ENCODE measurements at places on chromosomes 2 and 18.

DNA sequence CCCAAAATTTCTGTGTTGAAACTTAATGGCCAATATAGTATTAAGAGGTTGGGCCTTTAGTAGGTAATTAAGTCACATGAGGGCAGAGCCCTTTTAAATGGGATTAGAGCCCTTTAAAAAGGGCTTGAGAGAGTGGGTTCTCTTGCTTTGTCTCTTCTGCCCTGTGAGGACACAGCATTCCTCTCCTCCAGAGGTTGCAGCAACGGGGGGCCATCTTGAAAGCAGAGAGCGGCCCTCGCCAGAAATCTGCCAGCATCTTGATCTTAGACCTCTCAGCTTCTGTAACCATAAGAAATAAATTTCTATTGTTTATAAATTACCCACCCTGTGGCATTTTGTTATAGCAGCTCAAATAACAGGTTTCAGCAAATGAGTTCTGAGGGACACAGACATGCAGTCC is 305.0 kb upstream of the LRP1B start:
- no peak for DNase-seq

GRCh38 chr2:216758256-216759155 is 63.2 kb upstream of the IGFBP5 start:
- no peak for DNase-seq

DNA sequence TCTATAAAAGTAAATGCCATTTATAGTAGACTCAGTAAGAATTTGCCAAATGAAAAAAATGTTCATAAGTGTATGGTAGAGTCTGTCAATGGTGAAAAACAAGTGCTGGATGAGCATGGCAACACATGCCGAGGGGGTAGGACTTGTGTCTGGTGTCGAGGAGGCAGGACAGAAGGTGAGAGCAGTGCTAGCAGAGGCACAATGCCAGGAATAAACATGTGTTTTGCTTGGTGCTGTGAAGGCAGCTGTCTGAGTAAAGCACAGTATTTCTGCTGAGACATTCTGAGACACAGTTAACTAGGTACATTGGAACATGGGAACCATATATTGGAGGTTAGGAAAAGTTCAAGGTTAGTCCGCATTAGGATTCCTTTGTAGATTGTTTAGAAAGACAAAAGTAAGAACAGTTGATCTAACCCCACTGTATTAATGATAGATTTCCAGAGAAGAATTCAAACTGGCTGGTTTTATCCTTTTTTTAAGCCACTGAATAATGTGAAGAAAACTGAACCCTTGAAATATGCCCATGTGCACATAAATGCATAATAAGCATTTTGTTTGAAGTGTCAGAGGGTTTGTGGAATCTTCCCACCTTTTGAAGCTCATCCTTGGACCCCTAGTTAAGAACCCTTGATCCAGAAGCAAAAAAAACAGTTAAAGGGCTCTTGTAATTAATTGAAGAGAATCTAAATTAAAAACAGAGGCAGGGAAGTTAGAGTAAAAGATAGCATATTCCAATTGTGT is 7.1 kb downstream of the RBM45 start:
- DNase-seq = no peak

GRCh38 chr2:203569677-203570316 is 34.7 kb upstream of the RAPH1 start:
- no peak for DNase-seq

- no peak for DNase-seq
Observed at GRCh38 chr2:185484602-185485001, 254.0 kb upstream of the FSIP2 start.

DNA sequence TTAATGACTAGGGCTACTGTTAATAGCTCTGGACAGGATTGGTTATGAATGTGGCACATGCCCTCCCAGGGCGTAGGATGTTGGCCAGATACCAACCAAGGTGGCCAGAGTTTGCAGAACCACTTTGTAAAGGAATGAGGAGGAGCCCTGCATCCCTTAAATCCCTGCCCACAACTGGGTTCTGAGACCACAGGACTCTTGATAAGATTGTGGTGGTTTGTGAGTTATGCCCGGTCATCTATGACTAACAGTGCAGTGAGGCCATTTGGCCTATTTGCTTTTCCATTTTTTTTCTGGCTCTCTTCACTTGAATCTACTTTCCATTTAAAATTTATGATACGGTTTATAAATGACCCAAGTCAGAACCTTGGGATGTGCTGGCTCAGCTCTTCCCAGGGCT is 294.5 kb downstream of the PRKCE start:
- no peak for DNase-seq

- no peak for DNase-seq
Observed at GRCh38 chr2:96860065-96861029, 2.5 kb upstream of the ANKRD39 start.

GRCh38 chr2:237101118-237101979 is 15.7 kb downstream of the COPS8 start:
- no peak for DNase-seq

- no peak for DNase-seq
Observed at GRCh38 chr2:222240676-222241049, 58.1 kb downstream of the PAX3 start.

DNA sequence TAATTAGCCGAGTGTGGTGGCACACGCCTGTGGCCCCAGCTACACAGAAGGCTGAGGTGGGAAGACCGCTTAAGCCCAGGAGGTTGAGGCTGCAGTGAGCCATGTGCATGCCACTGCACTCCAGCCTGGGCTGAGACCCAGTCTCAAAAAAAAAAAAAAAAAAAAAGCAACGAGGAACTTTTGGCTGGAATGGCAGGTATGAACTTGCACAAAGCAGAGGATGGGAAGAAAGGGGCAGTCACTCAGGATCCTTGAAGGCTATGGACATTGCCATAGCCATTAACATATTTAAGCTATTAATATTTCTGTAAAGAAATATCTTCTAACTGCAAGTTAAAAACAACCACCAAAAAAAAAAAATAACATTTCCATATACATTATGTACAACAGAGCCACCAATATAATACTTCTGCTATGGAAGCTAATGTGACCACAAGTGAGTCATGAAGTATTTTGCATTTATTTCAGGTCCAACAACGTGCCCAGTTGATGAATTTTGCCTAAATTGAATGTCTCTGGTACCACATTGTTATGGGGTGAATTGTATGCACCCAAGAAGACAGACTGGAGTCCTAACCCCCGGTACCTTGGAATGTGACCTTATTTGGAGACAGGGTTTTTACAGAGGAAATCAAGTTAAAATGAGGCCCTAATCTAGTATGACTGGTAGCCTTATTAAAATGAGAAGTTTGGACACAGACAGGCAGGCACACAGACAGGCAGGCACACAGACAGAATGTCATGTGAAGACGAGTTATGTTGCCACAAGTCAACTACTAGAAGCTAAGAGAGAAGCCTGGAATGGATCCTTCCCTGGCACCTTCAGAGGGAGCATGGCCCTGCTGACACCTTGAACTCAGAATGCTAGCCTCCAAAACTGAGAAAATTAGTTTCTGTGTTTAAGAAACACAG is 102.8 kb downstream of the RBMS1 start:
- no peak for DNase-seq

GRCh38 chr18:2326999-2327398 is 244.3 kb downstream of the METTL4 start:
- no peak for DNase-seq

DNA sequence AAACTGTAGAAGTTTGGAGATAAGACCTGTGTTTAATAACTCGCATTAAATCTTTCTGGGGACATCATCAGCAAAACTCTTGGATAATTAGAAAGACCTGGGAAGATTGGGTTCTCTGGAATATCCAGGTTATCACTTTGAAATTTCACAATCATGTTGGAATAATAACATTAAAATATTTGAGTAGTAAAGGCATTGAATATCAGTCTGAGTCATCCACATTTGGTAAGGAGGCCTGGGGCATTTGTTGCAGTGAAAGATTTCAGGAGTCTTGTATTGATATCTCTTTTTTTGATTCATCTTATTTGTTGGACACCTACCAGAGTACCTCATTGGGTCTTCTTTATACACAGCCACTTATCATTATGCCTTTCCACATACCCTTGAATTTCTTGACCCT is 95.9 kb downstream of the EPB41L5 start:
- no peak for DNase-seq

- no peak for DNase-seq
Observed at GRCh38 chr2:85792783-85793441, 39.1 kb downstream of the ATOH8 start.

DNA sequence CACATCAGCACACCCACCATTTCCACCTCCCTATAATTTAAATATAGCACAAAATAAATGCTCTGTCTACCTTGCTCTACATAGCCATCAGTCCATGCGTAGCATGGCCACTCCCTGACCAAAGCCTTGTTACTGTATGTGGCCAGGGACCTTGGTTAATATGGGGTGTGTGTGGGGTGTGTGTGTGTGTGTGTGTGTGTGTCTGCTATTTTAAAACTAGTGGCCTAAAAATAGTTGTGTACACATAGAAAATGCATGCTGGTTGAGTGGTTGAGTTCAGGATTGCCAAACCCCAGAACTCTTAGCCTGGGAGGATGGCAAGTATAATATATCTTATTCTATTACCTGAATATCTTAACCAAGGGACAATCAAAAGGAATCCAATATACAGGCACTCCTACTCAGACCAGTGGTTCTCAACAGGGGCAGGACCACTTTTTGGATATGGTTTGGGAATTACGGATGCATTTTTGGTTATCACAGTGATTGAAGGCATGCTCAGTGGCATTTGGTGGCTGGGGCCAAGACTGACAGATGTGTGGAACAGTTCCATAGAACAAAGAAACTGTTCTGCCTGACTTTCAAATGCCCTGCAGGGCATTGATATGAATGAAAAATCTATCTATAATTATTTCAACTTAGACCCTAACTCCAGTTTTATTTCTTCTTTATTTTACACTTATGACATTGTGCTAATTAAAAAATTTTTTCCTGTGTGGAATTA is 72.3 kb upstream of the PSME4 start:
- DNase-seq = no peak

GRCh38 chr2:37554155-37554510 is 117.3 kb downstream of the CDC42EP3 start:
- no peak for DNase-seq

DNA sequence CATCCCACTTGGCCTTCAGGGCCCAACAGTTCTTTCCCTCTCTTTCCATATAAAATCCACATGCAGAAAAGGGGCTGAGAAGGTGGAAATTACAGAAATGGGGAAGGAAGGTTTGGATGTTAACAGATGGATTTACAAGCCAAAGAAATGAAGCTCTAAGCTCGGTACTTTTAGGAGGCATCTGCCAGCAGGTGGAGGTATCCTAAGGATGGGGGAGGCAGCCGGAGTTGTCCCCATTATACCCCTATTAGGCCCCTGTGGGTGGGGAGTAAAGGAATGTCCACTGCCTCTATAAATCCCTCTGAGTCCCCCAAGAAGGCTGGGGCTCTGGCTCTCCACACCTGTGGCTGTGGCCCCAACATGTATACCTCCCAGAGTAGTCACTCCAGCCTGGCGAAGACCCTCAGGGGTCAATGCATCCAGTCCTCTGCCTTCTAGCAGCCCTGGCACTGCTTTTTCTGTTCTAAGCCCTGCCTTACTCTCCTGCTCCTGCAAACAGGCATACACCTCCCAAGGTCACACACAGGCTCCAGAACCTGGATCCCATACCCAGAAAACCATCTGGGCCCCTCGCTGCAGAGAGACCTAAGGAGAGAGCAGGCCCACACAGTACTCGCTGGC is 1.2 kb downstream of the FBXO41 start:
- DNase-seq = no peak

DNA sequence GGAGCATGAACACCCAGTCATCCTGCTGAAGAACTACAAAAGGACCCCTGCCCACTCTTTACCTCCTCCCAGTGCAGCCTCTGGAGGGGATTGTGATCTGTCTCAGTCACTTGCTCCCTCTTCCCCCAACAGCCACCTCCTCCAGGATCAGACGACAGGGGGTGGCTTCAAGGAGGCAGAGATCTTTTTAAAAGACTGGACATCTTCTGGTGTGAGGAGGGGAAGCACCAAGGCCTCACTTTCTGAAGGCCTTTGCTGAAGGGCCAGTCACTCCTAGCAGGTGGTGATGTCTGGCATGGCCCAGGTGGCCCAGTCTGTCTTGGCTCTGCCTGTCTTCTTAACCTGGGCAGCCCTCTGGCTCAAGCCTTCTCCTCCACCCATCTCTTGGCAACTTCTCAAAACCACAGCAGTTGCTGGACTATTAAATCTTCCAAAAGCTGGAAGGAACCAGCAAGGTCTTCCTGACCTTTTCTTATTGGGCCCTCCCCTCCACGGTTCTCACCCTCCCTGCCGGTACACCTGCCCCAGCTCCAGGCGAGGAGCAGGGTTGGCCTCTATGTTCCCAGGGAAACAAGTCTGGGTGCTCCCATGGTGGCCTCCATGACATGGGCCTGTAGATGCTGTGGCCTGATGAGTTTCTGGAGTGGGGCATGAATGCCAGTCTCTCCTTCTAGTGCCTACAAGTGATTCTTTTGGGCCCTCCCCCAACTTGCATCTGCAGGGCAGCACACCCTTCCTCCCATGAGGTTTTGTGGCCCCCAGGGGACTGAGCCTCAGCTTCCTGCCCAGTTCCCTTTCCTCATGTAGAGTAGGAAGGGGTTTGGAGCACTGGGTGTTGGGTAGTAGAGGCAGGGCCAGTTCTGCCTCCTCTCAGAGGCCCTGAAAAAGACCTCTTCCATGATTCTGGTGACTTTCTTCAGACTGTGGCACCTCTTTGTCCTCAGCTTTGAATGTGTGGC is 5.0 kb upstream of the ATP6V1B1 start:
- DNase-seq = no peak

- no peak for DNase-seq
Observed at GRCh38 chr2:147621656-147622197, 223.1 kb upstream of the ACVR2A start.

GRCh38 chr18:56298935-56299334 is 339.5 kb downstream of the TXNL1 start:
- DNase-seq = no peak

GRCh38 chr2:190695739-190696138 is 46.9 kb downstream of the NAB1 start:
- DNase-seq = no peak

GRCh38 chr2:22788749-22789327 is 596.1 kb upstream of the KLHL29 start:
- no peak for DNase-seq

DNA sequence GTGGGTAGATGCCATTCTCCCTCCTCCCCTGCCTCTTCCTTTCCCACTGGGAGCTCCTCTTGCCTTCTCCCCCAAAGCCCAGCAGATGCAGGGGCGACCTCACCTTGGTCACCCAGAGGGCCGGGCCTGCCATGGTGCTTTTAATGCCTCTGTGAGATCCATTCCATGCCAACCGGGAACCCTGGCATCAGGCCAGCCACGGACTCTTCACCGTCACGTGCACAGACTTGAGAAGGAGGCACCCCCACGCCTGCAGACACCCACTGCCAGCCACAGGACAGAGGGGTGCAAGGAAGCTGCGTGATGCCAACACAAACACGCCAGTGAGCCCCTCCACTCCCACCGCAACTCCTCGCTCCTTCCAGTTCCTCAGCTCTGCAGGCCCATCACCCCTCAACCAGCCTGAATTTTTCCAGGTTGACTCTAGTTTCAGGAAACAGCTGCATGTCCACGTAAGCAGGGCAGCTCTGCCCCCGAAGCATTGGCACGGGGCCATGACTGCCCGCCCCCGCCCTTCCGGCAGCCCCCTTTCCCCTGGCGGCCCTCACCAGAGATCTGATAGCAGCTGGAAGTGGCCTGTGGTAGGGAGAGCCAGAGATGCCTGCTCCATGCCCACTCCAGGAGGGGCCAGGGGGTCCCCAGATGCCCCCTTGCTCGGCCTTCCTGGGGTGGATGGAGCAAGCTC is 50.8 kb downstream of the DNMT3A start:
- no peak for DNase-seq

GRCh38 chr2:172740856-172741255 is 5.2 kb downstream of the RAPGEF4 start:
- DNase-seq = no peak

- no peak for DNase-seq
Observed at GRCh38 chr18:22451796-22452195, 34.1 kb upstream of the CTAGE1 start.

All from T-helper 1 cell (primary cell).